ENCODE measurements at places on chromosomes 4 and X. TPM values are rescaled to one million over a fixed set of nuclear protein-coding genes. Genes with fewer than 3 reads are reported as not detected.

DNA sequence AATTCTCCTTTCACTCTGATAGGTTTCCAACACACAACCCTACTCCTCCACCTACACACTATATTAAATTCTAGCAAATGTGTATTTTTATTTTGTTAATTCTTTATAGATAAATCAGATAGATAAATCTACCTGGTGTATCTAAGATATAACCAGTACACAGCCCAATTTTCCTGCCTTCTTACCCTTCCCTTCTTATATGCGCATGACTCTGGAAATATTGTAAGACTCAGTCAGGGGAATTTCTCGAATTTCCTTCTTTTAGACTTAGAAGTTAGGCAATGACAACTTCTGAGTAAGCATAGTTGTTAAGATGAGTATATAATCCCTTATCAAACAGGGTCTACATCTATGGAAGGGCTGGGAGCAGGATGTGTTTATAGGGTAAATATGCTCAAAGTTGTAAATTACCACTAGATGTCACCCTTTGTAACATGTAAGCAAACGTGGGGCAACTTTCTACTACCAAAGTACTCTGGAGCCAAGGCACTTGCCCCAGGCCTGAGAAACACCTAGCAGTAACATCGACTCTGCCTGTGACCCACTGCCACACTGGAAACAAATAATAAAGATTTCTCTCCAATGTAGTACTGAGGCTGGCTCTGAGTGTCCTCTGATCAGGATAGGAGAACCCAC lies 444.7 kb downstream of the IQCM start:
- H3K27me3 ChIP-seq = no peaks in the 10 kb centered on the region
- no peak for DNase-seq
- no peaks in the 10 kb centered on the region for H3K36me3 ChIP-seq
- H3K4me1 ChIP-seq = no peaks in the 10 kb centered on the region
- H3K4me3 ChIP-seq = no peak overlapping the region

DNA sequence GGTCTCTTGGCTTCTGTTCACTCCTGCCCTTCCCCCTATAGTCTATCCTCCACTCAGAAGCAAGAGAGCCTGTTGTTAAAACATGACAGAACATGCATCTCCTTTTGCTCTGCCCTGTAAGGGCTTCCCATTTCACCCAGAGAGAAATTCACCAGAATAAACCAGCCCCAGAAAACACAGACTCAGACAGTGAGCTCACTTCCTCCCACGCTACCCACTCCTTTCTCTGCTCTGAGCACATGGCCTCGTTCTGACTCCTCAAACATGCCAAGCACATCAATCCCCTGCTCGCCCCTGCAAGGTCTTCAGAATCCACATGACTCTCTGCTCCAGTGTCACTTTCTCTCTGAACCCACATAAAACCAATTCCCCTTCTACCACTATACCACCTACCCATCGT lies 50.4 kb downstream of the MID1 start:
- no peaks in the 10 kb centered on the region for H3K36me3 ChIP-seq
- H3K4me1 ChIP-seq = no peaks in the 10 kb centered on the region
- no peaks in the 10 kb centered on the region for H3K27me3 ChIP-seq
- no peak overlapping the region for H3K27ac ChIP-seq
- no peak for DNase-seq

DNA sequence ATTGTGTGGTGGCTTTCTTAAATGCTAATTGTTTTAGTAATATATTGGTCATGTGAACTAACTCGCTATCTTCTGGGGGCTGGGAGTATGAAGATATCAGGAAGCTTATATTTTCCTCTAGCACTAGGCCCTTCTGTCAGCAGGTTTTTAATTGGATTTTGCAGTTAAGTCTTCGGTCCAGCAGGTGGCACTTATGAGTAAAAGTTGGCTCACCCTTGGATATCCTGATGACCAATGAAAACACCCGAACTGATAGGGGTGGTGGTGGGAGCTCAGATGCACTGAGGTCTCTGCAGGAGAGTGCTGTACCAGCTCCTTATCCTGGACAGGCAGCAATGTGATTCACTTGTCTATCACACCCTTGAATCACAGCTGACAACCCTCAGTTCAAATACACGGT lies 1365.8 kb upstream of the DIAPH2 start:
- no peaks in the 10 kb centered on the region for H3K36me3 ChIP-seq
- no peaks in the 10 kb centered on the region for H3K4me1 ChIP-seq
- DNase-seq = no peak
- no peaks in the 10 kb centered on the region for H3K27me3 ChIP-seq

DNA sequence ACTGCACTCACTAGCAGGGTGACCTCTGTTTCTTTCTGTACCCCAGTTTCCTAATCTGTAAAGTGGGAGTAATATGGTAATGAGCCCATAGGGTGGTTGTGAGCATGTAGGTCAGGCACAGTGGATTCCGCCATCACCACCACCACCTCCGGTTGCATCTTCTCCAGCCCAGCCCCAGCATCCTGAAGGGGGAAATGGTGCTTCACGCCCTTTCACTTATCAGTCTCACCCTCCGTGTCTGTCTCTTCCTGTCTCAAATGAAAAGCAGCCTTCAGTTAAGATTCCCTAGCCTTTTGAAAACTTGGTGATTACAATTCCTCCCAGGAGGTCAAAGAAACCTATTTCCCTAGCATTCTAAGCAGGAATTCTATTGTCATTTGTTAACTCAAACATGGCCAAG lies 16.9 kb upstream of the XPNPEP2 start:
- H3K27ac ChIP-seq = no peak overlapping the region
- H3K36me3 ChIP-seq = no peaks in the 10 kb centered on the region
- no peak overlapping the region for H3K4me3 ChIP-seq
- H3K27me3 ChIP-seq = no peaks in the 10 kb centered on the region
- peak; percentile 59 for DNase-seq

EIF4E gene
- 156 TPM for total RNA-seq

ANK2 gene
- total RNA-seq = 2.6 TPM

SYTL5 gene
- total RNA-seq = not detected

Data from activated CD4-positive, alpha-beta T cell treated with anti-CD3 and anti-CD28 coated beads, Interleukin-2, amount 10 ng/mL, durations not matched to agents 24 days and 14 days (primary cell).